Activated CD4-positive, alpha-beta T cell treated with anti-CD3 and anti-CD28 coated beads, Interleukin-2, Interleukin-6, amounts not matched to agents 100 ng/mL and 50 ng/mL, durations not matched to agents 16 hours and 8 hours (primary cell): ENCODE measurements at places on chromosomes 4 and X.
A peak's percentile ranks its signal among the peaks of the same experiment; 100 is the strongest.

GRCh38 chr4:74919783-74920182, 13.1 kb upstream of the PARM1 start:
- DNase-seq, result no peak

GRCh38 chr4:36618102-36618501, 336.7 kb downstream of the DTHD1 start:
- DNase-seq, result no peak

DNA sequence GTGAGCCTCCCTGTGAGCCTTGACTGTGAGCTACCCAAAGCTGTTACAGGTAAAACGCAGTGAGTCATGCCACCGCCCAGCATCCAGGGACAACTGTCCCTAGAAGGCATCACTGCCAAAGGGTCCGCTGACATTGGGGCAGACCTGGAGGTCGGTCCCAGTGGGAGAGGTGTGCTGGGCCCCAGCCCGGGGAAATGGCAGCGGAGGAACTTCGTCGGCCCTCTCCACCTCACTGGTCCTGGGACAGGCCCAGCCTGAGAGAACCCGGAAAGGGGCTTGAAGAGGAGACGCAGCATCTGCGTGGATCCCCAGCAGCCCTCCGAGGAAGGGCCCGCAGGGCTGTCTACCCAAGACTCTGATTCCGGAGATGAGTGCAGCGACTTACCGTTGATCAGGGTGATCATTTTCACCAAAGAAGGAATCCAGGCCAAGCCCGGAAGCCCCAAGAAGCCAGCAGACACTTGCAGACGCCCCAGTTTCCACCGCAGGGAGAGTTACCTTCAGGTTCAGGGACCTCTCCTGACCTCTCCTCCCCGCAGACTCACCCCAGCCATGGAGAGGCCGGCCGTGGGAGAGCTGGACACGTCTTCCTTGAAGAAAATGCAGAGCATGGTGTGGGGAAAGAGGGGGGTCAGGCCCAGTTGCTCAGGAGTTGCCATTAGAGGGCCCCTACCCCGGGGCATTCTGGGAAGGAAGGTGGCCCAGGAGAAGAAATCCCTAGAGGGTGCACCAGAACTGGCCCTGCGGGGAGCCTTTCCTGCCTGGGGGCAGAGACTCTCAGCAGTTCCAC, 51.2 kb downstream of the CXorf49B start:
- DNase-seq, result no peak

- DNase-seq, result no peak
These were observed 54.8 kb upstream of the RBMXL3 start for GRCh38 chrX:115134382-115134781.

- no peak for DNase-seq
These were observed 15.9 kb upstream of the XKRX start for GRCh38 chrX:100944601-100945000.

DNA sequence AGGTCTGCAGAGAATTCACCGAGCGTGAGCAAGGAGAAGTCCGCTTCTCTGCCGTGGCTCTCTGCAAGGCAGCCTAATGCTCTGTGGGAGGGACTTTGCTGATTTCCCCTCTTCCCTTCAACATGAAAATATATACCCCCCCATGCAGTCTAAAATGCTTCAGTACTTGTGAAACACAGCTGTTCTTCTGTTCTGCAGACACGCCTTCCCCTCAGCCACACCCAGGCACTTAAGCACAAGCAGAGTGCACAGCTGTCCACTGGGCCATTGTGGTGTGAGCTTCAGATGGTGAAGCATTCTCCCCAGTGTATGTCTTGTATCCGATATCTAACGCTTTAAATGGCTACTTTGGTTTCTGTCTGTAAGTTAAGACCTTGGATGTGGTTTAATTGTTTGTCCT, 11.3 kb downstream of the UCHL1 start:
- no peak for DNase-seq

GRCh38 chrX:101416691-101417090, 8.7 kb downstream of the HNRNPH2 start:
- no peak for DNase-seq

DNA sequence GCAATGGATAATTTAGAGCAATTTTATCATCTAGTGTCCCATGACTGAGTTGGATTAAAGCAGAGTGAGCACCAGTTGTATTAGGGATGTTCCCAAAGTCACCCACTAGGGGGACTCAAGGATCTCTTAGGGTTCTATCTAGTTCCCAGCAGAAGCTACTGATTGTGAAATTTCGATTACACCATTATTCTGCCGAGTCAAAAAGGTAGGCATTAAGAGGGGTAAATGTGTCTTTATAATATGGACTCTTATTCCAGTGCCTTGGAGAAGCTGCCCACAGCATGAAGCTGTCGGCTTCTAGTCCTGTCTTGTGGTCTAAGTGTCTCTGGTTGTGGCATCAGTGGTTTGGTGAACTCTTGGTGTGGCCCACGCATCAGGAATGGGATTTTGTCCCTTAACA, 53.3 kb downstream of the RGS12 start:
- DNase-seq, result peak; percentile 75

DNA sequence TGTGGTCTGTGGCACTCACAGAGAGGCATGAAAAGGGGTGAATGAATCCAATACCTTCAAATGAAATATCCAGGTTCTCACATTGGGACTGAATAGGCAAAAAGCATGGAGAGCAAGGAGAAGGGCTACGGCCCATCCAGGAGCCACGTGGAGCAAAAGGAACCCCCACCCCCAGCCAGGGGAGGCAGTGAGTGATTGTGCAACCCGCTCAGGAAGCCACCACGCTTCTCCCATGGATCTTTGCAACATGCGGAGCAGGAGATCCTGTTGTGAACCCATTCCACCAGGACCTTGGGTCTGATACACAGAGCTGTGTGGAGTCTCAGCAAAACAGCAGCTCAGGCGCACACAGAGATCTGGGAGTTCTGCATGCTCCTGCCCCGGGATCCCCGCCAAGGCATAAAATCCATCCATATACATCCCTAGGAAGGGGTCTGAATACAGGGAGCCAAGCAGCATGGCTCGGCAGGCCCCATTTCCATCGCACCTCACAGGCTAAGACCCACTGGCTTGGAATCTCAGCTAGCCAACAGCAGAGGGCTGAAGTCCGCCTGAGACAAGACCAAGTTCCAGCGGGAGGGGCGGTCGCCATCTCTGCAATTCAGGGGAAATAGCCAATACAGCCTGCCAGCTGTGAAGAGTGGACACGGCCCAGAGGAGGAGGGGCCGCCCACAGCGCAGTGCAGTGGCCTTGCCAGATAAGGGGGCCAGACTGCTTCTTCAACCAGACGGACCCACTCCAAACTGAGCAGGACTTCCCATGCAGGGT, 80.2 kb downstream of the FGF16 start:
- DNase-seq, result no peak

DNA sequence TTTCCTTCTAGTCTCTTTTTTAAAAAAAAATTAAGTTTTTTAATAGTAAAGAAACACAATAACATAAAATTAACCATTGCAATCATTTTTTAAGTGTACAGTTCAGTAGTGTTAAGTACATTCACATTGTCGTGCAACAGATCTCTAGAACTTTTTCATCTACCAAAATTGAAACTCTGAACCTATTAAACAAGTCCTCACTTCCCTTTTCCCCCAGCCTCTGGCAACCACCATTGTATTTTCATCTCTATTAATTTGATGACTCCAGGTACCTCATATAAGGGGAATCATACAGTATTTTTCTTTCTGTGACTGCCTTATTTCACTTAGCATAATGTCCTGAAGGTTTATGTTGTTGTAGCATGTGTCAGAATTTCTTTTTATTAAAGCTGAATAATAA, 31.8 kb downstream of the MSL3 start:
- DNase-seq, result no peak

GRCh38 chr4:162847945-162848549, 318.6 kb downstream of the NAF1 start:
- no peak for DNase-seq

DNA sequence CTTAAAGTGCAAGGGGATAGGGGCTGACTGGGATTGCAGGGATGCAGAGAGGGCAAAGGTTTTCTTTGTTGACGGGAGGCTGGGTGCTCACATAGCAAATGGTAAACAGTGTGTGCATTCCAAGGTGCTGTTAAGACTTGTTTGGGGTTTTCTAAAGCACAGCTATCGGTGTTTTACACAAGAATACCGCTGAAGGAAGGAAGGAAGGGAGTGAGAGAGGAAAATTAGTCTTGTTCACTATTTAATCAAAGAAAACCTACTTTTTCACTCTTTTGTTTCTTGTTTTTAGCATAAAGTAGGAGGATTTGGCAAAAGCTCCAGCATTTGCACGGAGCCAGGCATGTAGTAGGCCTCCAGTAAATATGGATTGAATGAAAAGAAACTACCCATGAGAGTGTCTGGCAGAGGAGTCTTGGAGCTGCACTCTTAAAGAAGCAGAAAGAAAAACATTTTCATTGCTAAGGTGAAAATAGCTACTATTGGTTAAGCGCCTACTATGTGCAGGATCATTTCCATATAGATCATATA, 99.7 kb downstream of the FIP1L1 start:
- DNase-seq, result no peak

GRCh38 chrX:102154218-102154860, 1.4 kb downstream of the BEX5 start:
- peak; percentile 5 for DNase-seq

- DNase-seq, result no peak
These were observed 680.8 kb downstream of the RPA4 start for GRCh38 chrX:97564496-97564895.

DNA sequence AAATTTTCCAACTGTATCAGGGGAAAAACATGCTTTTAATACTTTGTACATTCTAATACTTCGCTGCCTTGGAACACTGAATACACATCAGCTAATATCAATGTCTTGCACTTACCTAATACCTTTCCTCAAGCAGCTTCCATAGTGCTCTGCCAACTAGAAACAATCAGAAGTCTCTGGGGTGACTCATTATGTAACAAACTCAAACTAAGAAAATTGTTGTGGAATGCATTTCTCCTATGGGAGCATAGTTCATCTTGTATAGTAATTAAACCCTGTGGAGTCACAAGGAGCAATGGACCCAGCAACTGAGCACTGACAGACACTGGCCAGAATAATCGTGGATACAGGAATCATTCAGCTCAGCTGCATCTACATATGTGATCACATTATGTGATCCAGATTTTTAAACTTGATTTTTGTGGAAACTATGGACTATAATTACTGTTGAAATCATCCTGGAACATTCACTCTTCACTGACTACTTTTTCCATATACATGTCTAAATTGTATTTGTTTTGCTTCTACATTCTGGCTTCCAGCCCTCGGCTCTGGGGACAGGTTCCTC, 496.9 kb downstream of the TMA16 start:
- DNase-seq, result no peak

- DNase-seq, result peak; percentile 96
These were observed at the start of the genes LIAS and RPL9 for GRCh38 chr4:39458505-39459300. Gene LIAS (plus strand): TSS chr4:39459056. CDS start chr4:39459118, 62 bp downstream. Gene RPL9 (minus strand): TSS chr4:39458922. CDS start chr4:39458439, 483 bp downstream.

- DNase-seq, result no peak
These were observed 14.2 kb upstream of the CPE start for GRCh38 chr4:165364452-165365080.

GRCh38 chrX:68989456-68989855, 160.6 kb downstream of the EFNB1 start:
- no peak for DNase-seq

DNA sequence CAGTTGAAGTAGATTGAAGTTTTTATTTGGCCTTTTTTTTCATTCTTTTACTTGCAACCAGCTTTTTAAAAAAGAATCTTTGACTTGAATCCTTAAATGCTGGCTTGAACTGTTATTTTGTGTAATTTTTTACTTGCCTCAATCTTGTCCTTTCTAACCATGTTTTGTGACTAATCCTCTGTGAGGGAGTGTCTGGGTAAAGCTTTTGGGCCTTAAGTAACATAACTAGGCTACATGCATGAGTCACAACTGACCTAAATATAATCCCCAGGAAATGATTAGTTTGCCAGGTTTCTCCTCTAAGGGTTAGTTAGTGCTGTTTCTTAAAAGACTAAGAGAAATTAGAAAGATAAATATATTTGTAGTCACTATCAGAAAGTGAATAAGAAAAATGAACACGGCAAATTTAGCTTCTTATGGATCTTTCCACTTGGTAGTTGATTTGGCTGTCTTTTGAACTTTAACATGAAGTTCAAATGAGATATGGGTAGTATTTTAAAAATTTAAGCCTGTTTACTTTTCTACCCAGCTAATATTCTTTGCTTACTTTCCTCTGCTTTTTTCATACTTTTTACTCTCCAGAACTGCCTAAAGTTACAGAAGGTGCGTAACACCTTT, 13.0 kb downstream of the EXOC1 start:
- DNase-seq, result peak; percentile 57

DNA sequence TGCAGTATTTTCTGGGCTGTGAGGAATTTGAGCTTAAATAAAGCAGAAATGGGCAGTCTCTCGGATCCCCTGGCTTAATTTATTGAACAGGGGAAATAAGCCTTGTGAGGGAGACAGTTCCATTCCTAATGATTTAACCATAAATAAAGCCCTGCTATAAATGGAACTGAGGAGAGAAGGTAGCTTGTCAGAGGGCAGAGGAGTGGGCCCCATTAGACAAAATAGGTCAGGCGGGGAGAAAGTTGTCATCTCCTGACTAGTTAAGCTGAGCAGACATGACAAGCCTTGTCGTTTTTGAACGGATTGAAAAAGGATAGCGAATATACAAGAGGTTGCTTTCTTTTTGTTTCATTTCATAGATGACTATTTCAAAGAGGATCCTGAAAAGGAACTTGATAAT, 39.3 kb downstream of the SMPX start:
- DNase-seq, result no peak

DNA sequence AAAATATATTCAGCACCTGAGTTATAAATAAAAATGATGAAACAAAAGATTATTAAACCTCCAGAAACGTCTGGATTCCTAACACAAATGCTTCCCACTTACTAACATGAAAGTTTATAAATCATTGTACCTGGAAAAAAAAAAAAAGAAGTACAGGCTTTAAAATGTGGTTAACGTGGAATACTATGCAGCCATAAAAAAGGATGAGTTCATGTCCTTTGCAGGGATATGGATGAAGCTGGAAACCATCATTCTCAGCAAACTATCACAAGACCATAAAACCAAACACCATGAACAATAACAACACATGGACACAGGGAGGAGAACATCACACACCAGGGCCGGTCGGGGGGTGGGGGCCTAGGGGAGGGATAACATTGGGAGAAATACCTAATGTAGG, 160.5 kb downstream of the ADAMTS3 start:
- DNase-seq, result no peak

GRCh38 chr4:92232566-92232965, 71.2 kb upstream of the GRID2 start:
- no peak for DNase-seq

- no peak for DNase-seq
These were observed 287.4 kb downstream of the SMARCA1 start for GRCh38 chrX:129235903-129236302.

GRCh38 chrX:77953708-77954107, 15.7 kb downstream of the PGAM4 start:
- no peak for DNase-seq

DNA sequence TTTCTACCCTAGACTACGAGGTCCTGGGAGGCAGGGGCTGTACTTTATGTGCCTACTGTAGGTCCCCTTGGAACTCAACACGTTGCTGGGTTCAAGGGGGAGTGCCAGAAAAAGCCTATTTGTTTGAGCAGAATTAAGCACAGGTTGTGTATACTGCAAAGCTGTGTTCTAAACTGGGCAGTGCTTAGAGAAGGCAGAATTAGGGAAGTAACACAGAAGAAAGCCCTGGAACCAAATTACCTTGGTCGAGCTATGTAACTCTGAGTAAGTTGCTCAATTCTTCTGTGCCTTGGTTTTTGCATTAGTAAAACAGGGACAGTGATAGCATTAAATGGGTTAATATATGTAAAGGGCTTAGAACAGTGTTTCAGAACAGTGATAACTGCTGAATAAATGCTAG, 245.0 kb upstream of the SFRP2 start:
- DNase-seq, result no peak
